Panc1 (cell line): ENCODE measurements at places on chromosomes 1 and 21. TPM values are rescaled to one million over a fixed set of nuclear protein-coding genes. Genes with fewer than 3 reads are reported as not detected.
A peak's percentile ranks its signal among the peaks of the same experiment; 100 is the strongest.

DNA sequence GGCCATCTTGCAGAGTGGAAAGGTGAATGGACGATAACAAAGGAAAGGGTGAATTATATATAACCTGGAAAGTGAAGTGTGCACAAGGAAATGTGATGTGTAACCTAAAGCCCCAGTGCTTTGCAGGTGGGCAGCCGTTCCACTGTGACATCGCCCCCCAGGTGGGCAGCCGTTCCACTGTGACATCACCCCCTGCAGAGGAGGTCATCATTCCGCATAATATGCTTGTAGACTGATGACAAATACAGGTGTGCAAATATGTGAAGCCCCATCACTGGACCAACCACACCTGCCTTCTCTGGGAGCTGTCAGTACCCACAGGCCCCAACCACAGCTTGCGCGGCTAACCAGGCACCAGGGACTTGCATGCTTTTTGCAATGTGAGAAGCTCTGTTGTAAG, 4.7 kb upstream of the ZNF496 start:
- no peak for DNase-seq
- H3K27me3 ChIP-seq, result no peaks in the 10 kb centered on the region
- no peak overlapping the region for H3K4me3 ChIP-seq
- H3K36me3 ChIP-seq, result no peaks in the 10 kb centered on the region; the same call in 1 of the 2 replicates
- no peak overlapping the region for H3K27ac ChIP-seq
- peaks cover 14% of the 10 kb centered on the region for H3K4me1 ChIP-seq

- no peaks in the 10 kb centered on the region; the same call in 1 of the 2 replicates for H3K36me3 ChIP-seq
- peaks cover 23% of the 10 kb centered on the region for H3K4me1 ChIP-seq
- H3K27ac ChIP-seq, result peak overlapping the region; percentile 92
- peak overlapping the region; percentile 88 for H3K4me3 ChIP-seq
- H3K27me3 ChIP-seq, result no peaks in the 10 kb centered on the region
Observed at GRCh38 chr1:155174324-155175280, 953 bp downstream of the TRIM46 start.

Gene CTH
- 4.7 TPM for total RNA-seq

Gene ERI3
- total RNA-seq, result 83.3 TPM

- H3K27ac ChIP-seq, result no peak overlapping the region
- no peak overlapping the region for H3K4me3 ChIP-seq
- no peaks in the 10 kb centered on the region; the same call in 1 of the 2 replicates for H3K27me3 ChIP-seq
Observed at GRCh38 chr1:14842891-14843290, 244.4 kb downstream of the KAZN start.

DNA sequence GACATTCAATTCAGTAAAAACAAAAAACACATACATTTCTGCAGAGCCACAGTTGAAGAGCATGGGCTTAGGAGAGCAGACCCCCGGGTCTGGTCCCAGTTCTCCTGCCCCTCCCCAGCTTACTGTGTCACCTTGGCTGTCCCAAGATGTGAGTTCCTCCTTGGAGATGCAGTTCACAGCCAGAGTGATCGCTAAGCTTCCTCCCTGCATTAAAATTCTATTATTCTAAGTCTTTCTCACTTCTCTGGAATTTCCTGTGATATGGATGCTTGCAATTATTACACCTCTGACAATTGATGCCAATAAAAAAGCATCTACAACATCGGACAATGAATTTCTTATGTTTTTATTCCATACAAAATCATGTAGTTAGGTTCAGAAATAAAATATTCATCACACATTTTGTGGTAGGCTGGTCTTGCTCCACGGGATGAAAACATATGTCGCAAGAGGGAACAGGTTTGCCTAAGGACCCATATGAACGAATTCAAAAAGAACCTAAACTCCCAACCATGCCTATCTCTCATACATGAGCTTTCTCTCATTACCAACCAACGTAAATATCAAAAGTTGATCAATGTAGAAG, 328.5 kb upstream of the RUNX1 start:
- H3K27ac ChIP-seq, result no peak overlapping the region
- no peaks in the 10 kb centered on the region for H3K4me1 ChIP-seq
- no peaks in the 10 kb centered on the region for H3K36me3 ChIP-seq
- no peaks in the 10 kb centered on the region for H3K27me3 ChIP-seq
- no peak overlapping the region for H3K4me3 ChIP-seq
- no peak for DNase-seq

Gene SPRR4
- total RNA-seq, result not detected

- H3K4me1 ChIP-seq, result no peaks in the 10 kb centered on the region
- peaks cover 2% of the 10 kb centered on the region; the same call in 1 of the 2 replicates for H3K27me3 ChIP-seq
- no peaks in the 10 kb centered on the region for H3K36me3 ChIP-seq
- no peak overlapping the region for H3K4me3 ChIP-seq
Observed at GRCh38 chr1:219537223-219537631, 75.7 kb downstream of the ZC3H11B start.

- H3K27ac ChIP-seq, result no peak overlapping the region
- H3K4me1 ChIP-seq, result no peaks in the 10 kb centered on the region; the same call in 1 of the 2 replicates
- H3K27me3 ChIP-seq, result peaks cover 5% of the 10 kb centered on the region
- H3K36me3 ChIP-seq, result no peaks in the 10 kb centered on the region
Observed at GRCh38 chr1:29690156-29690555, 453.8 kb downstream of the PTPRU start.

DNA sequence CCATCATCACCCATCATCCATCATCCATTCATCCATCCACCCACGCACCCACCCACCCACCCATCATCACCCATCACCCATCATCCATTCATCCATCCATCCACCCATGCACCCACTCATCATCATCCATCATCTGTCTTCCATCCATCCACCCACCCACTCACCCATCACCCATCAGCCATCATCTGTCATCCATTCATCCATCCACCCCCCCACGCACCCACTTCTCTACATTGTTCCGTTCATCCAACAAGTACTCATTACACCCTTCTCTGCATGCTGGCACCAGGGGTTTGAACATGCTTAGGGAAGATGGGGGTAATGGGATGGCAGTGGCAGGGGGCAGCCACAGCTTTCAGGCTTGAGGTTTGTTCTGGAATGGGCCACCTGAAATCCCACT, 82.1 kb downstream of the ADARB1 start:
- no peaks in the 10 kb centered on the region for H3K36me3 ChIP-seq
- no peaks in the 10 kb centered on the region for H3K4me1 ChIP-seq
- H3K4me3 ChIP-seq, result no peak overlapping the region
- H3K27ac ChIP-seq, result no peak overlapping the region
- H3K27me3 ChIP-seq, result no peaks in the 10 kb centered on the region
- DNase-seq, result no peak

DNA sequence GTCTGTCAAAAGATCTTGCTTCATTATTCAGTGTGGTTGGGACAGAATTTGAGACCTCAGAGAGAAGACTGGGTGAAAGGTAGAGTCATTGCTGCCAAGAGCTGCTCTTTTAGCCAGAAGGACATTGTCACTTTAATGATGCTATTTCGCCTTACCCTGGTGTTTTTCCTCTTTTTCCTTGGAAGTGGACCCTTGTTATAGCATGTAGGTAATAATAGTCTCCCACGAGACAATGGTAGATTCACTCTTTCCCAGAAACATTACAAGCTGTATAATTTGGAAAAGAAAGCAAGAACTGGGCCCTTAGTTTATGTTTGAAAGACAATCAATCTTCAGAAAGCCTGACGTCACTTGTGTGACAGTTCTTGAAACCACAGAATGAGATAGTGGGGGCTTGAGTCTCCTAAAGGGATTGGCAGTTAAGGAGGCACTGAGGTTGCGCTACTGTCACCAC, 3.8 kb downstream of the SERTAD4 start:
- H3K4me3 ChIP-seq, result no peak overlapping the region
- no peak overlapping the region for H3K27ac ChIP-seq
- H3K27me3 ChIP-seq, result peaks cover 22% of the 10 kb centered on the region
- no peaks in the 10 kb centered on the region for H3K4me1 ChIP-seq
- no peaks in the 10 kb centered on the region for H3K36me3 ChIP-seq

Gene ZNF684
- total RNA-seq, result 5.3 TPM

DNA sequence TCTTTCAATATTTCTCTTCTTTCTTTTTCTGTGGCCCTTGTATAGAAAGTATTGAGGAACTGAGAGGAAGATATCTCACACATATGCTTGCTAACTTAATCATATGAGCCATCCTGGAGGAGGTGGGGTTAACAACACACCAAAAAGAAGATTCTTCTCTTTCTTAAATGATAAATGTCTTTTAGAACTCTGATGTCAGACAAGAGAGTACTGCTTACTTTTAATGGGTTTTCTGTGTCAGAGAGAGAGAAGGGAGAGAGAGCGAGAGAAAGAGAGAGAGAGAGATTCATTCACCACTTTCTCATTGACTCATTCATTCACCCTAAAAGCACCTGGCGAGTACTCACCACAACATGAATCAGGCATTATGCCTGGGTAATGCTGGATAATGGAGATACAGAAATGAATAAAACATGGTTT, 250.3 kb upstream of the SGIP1 start:
- H3K27me3 ChIP-seq, result no peaks in the 10 kb centered on the region
- no peak overlapping the region for H3K27ac ChIP-seq
- H3K36me3 ChIP-seq, result no peaks in the 10 kb centered on the region
- H3K4me1 ChIP-seq, result no peaks in the 10 kb centered on the region
- H3K4me3 ChIP-seq, result no peak overlapping the region
- no peak for DNase-seq

- H3K36me3 ChIP-seq, result no peaks in the 10 kb centered on the region
- H3K27ac ChIP-seq, result no peak overlapping the region
- DNase-seq, result no peak
- H3K27me3 ChIP-seq, result no peaks in the 10 kb centered on the region
Observed at GRCh38 chr1:153794624-153795329, 19.6 kb downstream of the SLC27A3 start.

DNA sequence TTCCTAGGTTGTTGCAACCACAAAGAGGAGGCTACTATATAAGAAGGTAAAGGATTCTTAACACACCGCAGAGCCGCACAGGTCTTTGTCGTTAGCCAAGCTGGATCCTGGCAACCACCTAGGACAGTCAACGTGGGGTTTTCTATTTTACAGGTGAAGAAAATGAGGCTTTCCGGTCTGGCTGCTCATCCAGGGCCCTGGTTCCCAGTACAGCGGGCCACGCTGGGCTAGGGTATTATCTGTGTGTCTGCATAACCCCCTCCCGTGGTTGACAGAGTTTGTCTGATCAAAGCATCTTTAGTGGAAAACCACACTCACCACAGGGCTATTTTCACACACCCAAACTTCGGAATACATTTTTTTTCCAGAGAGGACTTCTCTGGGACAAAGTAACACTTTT, 39.0 kb upstream of the PDE9A start:
- no peaks in the 10 kb centered on the region for H3K36me3 ChIP-seq
- H3K4me1 ChIP-seq, result no peaks in the 10 kb centered on the region
- no peak overlapping the region for H3K4me3 ChIP-seq
- no peak for DNase-seq
- peaks cover 2% of the 10 kb centered on the region; the same call in 1 of the 2 replicates for H3K27me3 ChIP-seq
- H3K27ac ChIP-seq, result no peak overlapping the region

Gene CACYBP
- 137 TPM for total RNA-seq

GRCh38 chr1:173530795-173531693, 53.9 kb downstream of the PRDX6 start:
- H3K27me3 ChIP-seq, result peaks cover 2% of the 10 kb centered on the region; the same call in 1 of the 2 replicates
- H3K36me3 ChIP-seq, result no peaks in the 10 kb centered on the region
- no peaks in the 10 kb centered on the region for H3K4me1 ChIP-seq
- DNase-seq, result no peak

- H3K4me1 ChIP-seq, result no peaks in the 10 kb centered on the region
- no peak for DNase-seq
- no peak overlapping the region for H3K27ac ChIP-seq
- H3K4me3 ChIP-seq, result no peak overlapping the region
- H3K36me3 ChIP-seq, result no peaks in the 10 kb centered on the region
Observed at GRCh38 chr21:14488672-14489204, 57.4 kb downstream of the SAMSN1 start.

Gene OR6K6
- total RNA-seq, result not detected

Gene ATP6V1G3
- total RNA-seq, result not detected

GRCh38 chr21:15966231-15966630, 236.4 kb downstream of the USP25 start:
- DNase-seq, result no peak
- H3K27ac ChIP-seq, result no peak overlapping the region
- H3K4me1 ChIP-seq, result no peaks in the 10 kb centered on the region
- no peaks in the 10 kb centered on the region for H3K36me3 ChIP-seq
- H3K4me3 ChIP-seq, result no peak overlapping the region
- no peaks in the 10 kb centered on the region for H3K27me3 ChIP-seq

GRCh38 chr1:77888081-77888780, at the start of gene NEXN:
NEXN (plus strand) TSS chr1:77888624; CDS start chr1:77916107, 27,483 bp downstream.
- no peak for DNase-seq
- H3K4me1 ChIP-seq, result peaks cover 18% of the 10 kb centered on the region; the same call in 1 of the 2 replicates
- H3K4me3 ChIP-seq, result peak within 1 kb of the TSS; percentile 84
- no peaks in the 10 kb centered on the region for H3K27me3 ChIP-seq
- no peaks in the 10 kb centered on the region for H3K36me3 ChIP-seq

GRCh38 chr1:229431284-229432115, 2.4 kb downstream of the ACTA1 start:
- H3K4me1 ChIP-seq, result no peaks in the 10 kb centered on the region
- DNase-seq, result no peak
- H3K27ac ChIP-seq, result no peak overlapping the region
- H3K36me3 ChIP-seq, result no peaks in the 10 kb centered on the region
- no peaks in the 10 kb centered on the region; the same call in none of the 2 replicates for H3K27me3 ChIP-seq

Gene SLC1A7
- total RNA-seq, result 0.31 TPM

- H3K27me3 ChIP-seq, result no peaks in the 10 kb centered on the region
- DNase-seq, result no peak
- no peaks in the 10 kb centered on the region for H3K36me3 ChIP-seq
- no peak overlapping the region for H3K27ac ChIP-seq
Observed at GRCh38 chr1:31523012-31523411, 53.3 kb upstream of the TINAGL1 start.

GRCh38 chr21:37592496-37592895, 225.9 kb downstream of the DYRK1A start:
- DNase-seq, result no peak
- H3K4me3 ChIP-seq, result no peak overlapping the region
- no peaks in the 10 kb centered on the region for H3K36me3 ChIP-seq

Gene LYPD8
- not detected for total RNA-seq

GRCh38 chr21:36246080-36246631, 73.8 kb upstream of the MORC3 start:
- no peaks in the 10 kb centered on the region for H3K36me3 ChIP-seq
- no peaks in the 10 kb centered on the region for H3K27me3 ChIP-seq
- H3K4me1 ChIP-seq, result no peaks in the 10 kb centered on the region
- H3K4me3 ChIP-seq, result no peak overlapping the region

DNA sequence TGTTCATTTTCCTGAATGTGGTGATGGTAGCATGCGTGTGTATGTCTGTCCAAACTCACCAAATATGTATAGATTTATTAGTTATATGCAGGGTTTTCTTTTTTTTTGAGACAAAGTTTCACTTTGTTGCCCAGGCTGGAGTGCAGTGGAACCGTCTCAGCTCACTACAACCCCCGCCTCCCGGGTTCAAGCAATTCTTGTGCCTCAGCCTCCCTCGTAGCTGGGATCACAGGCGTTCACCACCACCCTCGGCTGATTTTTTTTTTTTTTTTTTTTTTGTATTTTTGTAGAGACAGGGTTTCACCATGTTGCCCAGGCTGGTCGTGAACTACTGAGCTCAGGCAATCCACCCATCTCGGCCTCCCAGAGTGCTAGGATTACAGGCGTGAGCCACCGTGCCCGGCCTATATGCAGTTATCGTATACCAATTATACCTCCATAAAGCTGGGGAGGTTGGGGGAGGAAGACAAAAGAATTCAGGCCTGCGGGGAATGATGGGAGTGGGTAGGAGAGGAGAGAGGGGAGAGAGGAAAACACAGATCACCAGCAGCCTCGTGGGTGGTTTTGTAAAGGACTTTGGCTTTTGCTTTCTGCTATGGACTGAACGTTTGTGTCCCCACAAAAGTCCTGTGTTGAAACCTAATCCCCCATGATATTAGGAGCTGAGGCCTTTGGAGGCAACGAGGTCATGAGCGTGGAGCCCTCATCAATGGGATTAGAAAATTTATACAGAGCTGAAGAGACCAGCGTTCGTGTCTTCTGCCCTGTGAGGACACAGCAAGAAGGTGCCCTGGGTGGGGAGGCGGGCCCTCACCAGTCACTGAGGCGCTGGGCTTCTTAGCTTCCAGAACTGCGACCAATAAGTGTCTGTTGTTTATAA, 4.4 kb upstream of the HNRNPU start:
- no peaks in the 10 kb centered on the region; the same call in 1 of the 2 replicates for H3K36me3 ChIP-seq
- H3K27ac ChIP-seq, result no peak overlapping the region
- peaks cover 16% of the 10 kb centered on the region for H3K4me1 ChIP-seq
- no peaks in the 10 kb centered on the region for H3K27me3 ChIP-seq
- H3K4me3 ChIP-seq, result no peak overlapping the region
